ENCODE measurements at places on chromosomes 13 and 19.

DNA sequence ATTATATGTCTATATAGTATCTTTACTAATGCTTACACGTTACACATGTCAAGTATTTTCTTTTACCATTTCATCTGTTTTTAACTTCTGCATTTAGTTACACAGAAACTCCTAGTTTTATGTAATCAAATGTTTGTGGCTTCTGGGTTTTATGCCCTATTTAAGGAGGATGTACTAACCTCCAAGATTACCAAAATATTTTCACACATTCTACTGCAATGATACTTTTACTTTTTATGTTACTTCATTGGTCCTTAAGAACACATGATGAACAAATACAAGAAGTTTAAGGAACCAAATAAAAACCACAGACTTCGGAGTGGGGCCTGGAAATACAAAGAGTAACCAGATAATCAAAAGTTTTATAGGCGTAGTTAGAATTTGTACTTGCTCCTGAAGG lies 37.2 kb downstream of the ZC3H13 start:
- no peak for DNase-seq

- no peak for DNase-seq
Measured at GRCh38 chr19:19602713-19603324, 15.7 kb downstream of the PBX4 start.

GRCh38 chr19:16591803-16592556 lies 19.8 kb upstream of the SLC35E1 start:
- DNase-seq, result no peak

DNA sequence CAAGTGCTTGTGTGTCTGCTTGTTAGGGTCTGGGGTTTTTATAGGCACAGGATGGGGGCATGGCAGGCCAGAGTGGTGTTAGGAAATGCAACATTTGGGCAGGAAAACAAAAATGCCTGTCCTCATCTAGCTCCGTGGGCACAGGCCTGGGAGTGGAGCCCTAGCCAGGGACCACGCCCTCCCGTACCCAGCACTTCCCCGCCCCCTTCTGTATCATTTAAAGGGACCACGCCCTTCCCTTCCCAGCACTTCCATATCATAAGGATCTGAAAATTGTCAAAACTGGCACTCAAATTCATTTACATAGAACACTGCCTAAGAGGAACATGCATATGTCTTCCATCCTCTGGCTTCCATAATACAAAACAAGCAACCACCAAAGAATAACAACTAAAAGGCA lies 185.8 kb downstream of the B3GLCT start:
- no peak for DNase-seq

DNA sequence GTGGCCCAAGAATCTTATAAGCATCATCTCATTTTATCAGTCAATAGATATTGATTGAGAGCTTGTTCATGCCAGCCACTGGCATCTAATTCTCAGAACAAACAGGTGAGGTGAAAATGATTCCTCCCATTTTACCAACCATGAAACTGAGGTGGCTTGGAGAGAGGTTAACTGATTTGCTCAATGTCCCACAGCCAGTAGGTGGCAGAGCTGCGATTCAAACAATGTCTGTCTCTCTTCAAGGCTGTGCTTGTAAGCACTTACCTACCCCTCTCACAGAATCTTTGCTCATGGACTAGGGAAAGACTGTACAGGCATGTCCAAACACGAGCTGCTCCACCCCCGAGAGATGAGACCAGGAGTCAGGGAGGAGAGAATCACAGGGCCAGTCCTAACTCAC lies 21.5 kb upstream of the GSX1 start:
- DNase-seq, result no peak

GRCh38 chr13:40622761-40623160 lies 43.7 kb downstream of the FOXO1 start:
- no peak for DNase-seq

DNA sequence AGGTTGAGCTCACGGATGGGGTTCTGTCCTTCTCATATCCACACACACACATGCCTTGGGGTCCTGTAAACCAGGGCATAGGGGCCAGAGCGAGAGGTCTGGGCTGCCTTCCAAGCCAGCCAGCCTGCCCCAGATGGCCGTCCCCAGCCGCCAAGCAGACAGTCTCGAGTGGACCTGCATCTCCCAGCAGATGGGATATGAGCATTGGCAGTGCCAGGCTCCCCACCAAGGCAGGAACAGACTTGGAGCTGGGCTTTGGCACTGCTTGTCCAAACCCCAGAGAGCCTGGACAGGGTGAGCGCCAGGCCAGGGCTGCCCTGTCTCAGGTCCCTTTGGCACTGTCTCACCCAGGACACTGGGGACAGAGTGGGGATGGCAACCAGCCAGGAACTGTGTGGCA lies 130.4 kb downstream of the DPF1 start:
- DNase-seq, result no peak

GRCh38 chr13:113874177-113874576 lies 10.3 kb upstream of the GAS6 start:
- no peak for DNase-seq

DNA sequence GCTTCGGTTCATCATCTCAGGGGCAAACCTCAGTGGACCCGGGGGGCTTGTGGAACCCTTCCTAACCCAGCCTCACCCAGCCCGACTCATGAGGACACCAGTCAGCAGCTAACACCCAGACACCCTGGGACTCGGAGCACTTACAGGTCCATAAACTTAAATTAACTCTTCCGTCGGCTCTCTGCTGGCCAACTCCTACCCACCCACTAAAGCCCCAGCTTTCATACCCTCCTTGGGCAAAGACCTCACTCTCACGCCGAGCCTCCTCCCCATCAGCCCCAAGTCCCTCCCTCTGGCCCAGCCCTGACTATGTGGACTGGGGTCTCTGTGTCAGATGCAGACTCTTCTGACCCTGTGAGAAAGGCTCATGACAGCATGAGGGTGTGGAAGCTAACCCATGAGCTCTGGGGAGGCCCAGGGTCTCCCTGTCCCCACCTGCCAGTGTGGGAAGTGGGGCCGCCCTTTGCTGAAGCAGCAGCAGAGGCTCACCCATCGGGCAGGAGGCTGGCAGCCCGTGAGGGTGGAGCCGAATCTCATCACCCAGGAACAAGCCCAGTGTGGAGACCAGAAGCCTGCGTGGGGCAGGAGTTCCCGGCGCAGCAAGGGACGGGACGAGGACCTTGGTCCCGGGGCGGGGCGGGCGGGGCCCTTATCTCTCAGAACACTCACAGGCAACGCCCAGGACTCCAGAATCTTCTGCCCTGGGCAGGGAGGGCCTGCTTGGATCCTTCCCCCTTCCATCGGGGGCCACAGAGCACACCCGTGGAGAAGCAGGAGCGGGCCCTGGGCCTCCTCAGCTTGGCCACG lies 19.8 kb downstream of the TCF3 start:
- DNase-seq, result no peak

DNA sequence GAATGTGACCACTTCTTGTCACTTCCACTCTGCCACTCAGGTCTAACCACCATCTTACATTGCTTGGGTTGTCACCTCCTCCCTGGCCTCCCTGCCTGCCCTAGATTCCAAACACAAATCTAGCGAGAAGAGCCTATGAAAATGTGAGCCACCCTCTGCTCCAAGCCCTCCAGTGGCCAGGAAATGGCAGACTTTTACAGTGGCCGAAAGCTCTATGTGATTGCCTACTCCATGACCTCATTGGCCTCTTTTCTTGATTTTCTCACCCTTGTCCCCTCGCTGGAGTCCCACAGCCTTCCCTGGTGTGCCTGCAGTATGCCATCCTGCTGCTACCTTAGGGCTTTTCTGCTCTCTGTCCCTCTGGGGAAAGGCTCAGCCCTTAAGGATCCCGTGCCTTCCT lies 84.2 kb downstream of the LRCH1 start:
- no peak for DNase-seq

DNA sequence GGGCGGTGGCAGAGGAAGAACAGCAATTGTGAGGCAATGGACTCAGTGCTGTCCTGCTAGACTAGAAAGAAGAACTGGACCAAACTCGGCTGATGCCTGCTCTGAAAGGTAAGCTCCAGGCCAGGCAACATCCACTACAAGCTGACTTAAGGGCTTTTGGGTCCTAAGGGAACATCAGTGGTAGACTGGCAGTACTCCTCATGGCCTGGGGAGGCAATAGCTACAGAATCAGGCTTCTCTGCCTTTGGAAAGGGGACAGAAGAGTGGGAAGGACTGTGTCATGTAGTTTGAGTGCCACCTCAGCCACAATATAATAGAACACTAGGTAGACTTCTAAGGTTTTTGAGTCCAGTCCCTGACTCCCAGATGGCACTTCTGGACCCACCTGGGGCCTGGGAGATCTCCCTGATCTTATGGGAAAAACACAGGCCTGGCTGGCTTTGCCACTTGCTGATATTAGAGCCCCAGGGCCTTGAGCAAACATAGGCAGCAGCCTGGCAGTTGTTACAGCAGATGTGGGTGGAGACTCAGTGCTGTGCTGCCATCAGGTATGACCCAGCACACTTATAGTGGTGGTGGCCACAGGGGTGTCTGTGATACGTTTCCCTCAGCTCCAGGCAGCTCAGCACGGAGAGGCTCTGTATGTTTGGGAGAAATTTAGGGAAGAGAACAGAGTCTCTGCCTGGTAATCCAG lies 9.2 kb upstream of the CLC start:
- DNase-seq, result no peak

DNA sequence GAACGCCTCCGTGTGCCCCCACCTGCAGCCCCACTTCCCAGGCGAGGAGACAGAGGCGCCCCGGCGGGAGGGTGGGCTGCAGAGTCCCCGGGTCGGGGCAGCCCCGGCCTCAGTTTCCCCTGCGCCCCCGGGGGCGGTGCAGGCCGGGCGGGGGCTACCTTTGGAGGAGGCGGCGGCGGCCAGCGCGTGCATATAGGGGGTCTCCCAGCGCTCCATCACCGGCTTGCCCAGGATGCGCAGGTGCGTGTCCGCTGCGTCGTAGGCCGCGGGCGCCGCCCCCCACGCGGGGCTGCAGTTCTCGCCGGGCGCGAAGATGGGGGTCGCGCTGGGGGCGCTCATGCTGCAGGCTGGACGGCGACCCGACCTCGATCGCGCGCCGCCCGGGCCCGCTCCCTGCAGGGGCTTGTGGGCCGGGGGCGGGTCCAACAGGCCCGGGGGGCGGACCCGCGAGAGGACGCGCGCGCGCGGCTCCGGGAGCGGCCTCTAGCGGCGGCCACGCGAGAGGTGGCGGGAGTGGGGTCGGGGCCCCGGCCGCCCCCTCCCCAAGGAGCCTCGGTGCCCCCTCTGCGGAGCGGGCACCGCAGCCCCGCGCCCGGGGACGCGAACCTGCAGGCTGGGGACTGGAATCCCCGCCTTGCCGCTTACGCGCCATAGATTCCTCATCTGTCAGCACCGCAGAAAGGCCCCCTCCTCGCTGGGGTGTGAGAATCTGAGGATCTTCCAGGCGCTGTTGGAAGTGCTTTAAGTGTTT lies at the start of gene GAMT:
Gene GAMT (minus strand): TSS at position 405 of the 751 bp plus-strand sequence. CDS start 66 bp downstream, at position 339.
- peak; percentile 79 for DNase-seq

DNA sequence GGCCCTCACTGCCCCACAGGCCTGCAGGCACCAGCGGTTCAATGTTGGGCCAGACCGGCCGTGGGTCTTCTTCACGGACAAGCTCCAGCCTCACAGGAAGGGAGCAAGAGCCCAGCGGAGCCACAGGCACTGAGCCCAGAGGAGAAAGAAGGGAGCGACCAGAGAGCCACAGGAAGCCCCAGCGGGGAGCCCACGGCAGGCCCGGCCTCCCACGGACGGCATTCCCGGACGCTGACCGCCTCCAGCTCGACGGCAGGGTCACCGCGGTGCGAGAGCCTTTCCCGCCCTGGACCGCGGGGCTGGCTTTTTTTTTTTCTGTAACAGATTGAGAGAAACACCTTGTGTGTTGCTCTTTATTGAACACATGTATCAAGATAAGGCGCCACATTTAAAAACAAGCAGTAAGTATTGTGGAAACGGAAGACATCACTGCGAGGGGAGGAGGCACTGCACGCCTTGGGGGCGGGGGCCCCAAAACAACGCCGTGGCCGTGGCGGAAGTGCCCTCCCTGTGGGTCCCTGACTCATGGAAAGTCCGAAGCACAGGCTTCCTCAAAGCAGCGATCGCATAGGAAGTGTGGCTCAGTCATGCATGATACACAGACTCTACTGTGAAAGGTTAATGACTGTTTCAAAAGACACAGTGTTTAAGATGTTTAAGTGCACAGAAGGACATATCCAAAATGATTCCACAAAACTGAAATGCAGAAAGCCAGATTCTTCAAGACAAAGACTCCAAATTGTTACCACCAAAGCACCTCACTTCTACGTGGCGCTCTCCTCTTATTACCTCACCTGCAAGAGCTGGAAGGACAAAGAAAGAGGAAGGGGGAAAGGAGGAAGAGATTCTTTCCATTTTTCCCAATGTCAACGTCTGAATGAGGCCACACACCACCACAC lies 3.5 kb downstream of the RASA3 start:
- DNase-seq, result peak; percentile 92

DNA sequence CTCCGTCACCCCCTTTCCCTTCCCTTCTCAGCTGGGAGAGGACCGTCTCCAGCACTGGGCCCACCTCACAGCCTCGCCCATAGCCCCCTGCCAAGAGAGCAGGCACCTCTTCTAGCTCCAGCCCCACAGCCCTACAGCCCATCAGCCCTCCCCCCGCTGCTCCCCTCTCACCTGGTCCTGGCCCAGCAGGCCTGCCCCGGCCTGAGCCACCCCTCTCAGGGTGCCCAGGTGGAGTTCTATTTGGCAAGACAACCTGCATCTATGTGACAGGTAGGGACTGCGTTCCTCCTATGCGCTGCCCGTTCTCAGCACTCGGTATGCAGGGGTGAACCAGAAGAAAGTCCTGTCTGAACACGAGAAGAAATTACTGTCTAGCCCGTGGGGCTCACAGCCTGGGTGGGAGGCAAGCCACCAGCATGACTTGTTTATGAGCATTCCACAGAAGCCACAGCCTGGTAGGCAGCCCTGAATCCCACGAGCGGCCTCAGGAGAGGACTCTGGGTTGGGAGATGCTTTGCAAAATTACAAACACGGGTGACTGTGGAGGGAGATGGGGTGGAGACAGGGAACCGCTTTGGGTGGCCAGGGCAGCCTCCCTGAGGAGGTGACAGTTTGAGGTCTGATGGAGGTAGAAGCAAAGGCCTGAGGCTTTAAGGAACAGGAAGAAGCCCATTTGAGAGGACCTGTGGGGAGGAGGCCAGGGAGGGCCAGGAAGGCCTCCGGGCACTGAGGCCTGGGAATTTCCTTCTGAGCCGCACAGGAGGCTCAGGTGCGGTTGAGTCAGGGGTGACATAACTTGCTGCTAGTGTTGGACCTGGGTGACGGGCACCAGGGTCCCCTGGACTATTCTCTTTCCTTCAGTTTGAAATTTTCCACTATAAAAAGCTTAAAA lies 1.2 kb upstream of the PLEKHF1 start:
- DNase-seq, result no peak

GRCh38 chr13:21012841-21013681 lies 48.3 kb downstream of the LATS2 start:
- no peak for DNase-seq

- DNase-seq, result no peak
Measured at GRCh38 chr19:56211718-56212117, 9.6 kb downstream of the ZSCAN5C start.
